ENCODE measurements at places on chromosomes 16 and 17.

DNA sequence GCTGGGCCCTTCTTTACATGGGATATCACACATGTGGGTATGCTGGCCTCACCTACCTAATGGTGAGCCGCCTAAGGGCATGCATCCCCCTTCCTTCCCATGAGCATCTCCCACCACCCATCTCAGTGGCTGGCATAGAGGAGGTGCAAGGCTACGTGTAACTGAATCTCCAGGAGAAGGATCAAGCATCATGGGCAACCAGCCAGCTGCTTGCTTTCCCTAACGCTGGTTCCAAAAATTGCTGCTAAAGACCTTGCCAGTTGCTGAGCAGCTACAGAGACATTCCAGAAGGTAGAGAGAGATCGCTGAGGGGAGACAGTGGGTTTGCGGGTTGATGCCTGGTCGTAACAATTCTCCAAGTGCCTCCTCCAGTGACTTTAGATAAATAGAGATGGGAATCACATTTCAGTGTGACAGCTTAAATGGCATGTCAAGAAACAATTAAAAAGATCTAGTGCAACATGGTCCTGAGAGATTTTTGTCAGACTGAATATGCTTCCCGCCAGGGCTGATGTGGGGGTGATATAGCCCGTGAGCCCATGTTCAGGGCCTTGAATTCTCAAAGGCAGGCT, 378.4 kb upstream of the CDH5 start:
- no peak for DNase-seq

DNA sequence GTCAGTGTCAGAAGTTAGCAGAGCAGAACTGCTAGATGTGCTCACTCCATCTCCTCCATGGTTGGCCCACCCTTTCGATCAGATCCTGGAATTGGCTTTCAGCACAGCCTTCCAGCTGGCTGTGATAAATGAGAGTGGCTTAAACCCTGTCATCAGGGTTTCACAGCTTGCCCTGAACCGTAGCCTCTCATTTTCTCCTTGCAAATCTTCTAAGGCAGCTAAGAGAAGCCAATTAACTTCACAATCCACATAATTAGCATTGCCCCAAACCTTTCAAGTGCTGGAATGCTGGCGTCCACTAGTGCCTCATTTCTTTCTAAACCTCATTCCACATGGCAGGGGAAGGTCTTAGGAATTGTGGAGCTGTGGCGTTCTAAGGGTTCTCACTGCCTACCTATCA, 21.7 kb downstream of the MILR1 start:
- no peak for DNase-seq

DNA sequence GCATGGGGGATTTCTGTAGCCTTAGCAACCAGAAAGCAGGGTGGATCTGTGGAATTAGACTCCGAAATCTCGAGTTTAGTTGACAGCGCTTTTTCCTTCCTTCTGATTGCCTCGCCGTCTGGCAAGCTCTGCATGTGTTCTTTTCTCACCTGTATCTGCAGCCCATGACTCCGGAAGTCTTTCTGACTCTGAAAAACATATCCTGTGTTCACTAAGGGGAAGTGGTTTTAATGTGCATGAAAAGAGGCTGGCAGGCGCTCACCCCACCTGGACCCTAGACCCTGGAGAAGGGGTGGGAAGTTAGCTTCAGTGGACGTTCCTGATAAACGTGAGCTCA, 158.5 kb downstream of the RPTOR start:
- no peak for DNase-seq

GRCh38 chr16:1199347-1200013, 25.6 kb downstream of the TPSG1 start:
- DNase-seq = no peak

GRCh38 chr17:65523853-65524664, 37.4 kb downstream of the AXIN2 start:
- no peak for DNase-seq

DNA sequence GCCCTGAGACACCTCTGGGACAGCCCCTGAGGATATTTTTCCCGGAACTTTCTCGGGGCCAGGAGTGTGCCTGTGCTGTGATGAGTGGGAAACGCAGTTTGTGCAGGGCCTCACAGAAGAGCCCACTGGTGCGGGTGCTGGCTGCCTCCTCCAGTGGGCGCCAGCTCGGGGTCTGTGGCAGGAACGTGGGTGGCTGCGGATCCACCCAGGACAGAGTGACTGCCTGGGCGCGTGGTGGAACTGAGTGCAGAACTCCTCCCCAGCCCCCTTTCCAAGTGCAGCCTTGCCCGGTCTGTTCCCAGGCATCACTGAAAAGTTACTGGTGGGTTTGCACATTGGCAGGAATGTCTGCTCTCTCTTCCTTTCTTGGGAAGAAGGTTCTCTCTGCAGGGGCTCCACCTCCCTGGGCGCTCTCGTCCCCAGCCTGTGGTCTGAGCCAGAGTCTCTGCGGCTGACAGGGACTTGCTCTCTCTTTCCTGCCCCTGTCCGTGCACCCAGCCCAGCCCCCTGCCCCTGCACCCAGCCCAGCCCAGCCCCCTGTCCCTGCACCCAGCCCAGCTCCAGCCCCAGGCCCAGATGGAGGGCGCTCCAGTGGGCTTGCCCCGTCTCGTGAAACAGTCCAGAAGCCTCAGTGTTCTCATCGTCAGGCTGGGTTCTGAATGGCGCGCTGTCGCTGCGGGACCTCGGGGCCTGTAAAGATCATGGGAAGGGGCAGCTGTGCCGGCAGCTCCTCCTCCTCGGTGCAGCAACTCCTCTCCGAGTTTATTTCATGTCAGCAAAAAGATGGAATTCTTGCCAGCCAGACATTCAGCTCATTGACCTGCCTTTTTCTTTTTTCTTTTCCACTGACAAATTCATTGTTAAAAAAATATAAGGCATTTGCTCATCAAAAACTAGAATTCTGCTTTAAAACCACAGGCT, 117.5 kb downstream of the BANP start:
- no peak for DNase-seq

DNA sequence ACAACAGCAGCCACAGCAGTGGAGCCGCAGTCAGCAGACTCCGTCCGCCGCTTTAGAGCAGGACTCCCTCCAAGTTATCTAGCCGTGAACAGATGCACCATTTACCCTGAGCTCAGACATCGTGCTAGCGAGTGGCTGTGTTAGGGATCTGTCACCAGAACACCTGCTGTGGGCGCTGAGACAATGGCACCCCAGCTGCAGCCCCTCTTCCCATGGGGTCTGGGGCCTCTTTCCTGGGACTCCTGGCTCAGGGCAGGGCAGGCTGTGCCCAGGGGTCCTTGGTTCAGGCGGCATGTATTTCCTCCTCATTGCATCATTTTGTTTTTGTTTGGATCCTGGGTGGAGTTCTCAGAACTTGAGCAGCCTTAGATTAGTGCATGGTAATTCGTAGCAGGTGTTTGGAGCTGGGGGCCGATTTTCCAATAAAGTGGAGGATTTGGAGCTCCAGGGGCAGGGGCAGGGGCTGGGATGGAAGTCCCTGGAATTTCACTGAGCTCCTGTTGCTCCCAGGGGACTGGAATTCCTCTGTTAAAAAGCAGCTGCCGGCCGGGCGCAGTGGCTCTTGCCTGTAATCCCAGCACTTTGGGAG, 23.4 kb downstream of the NMRAL1 start:
- no peak for DNase-seq

DNA sequence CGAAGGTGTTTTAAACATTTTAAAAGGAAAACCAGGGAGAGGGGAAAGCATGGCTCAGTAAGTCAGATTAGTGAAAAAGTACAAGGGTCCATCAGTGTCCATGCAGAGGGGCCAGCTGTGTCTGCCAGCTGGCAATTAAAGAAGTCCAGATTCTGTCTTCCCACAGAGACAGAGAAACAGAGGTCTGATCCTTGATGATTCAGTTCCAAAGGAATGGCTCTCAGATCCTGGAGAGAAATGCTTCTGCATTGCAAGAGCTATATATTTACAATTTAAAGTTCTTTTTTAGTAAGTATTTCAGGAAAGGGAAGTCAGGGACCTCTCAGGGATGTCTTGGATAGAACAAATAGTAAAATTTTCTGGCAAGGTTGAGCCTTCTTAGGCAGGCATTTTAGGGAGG, 56.2 kb downstream of the HSD17B2 start:
- no peak for DNase-seq

DNA sequence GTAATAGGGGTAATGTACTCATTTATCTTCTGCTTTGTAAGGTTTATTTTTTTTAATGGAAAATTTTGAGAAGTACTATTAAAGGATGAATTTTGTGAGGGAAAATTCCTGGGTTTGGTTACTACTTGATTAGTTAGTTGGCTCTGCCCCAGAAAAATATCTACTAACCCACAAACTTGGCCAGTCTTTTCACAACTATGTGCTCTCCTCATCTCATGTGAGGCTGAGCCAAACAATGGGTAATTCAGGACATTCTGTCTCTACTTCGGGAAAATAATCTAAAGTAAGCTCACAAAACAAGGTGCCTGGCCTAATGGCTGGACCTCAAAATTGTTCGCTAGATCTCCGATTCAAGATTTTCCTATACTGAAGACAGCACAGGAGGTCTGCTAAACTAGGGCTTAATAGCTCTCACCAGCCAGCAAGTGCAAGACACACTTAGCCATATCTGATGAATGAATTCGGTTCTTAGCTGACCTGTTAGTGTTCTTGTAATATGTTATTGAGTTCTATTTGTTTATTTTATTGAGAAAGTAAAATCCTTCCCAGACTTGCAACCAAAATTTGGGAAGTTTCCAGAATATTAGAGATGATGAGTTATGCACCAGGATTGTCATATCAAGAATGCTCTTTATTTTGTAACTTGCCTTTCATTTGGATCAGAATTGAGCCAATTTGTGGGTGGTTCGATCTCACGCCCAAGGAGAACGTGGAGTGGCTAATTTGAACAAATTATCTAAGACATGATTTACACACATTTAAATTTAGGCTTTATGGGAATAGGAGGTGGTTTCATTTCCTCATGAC, 5.7 kb downstream of the KCNJ16 start:
- DNase-seq = no peak

DNA sequence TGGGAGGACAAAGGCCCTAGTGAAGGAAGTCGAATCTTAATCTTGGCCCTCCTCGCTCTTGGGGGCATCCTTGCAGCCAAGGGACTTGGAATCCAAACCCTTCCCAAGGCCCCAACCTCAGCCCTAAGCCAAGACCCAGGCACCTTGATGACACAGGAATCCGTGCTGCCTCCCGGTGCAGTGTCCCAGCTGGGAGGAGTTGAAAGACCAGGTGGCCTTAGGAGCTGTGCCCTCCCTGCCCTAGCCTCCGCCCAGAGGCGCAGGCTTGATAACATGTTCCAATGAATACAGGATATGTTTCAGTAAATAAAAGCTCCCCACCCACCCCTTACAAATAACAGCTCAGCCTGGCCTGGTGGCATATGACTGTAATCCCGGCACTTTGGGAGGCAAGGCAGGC, at the start of gene CHST5:
TSS of gene CHST5 (minus strand) at position 208 of the 400 bp plus-strand sequence. CDS start 5,724 bp downstream, outside the sequence.
- DNase-seq = no peak

GRCh38 chr17:3986270-3986938, 22.2 kb upstream of the ATP2A3 start:
- no peak for DNase-seq

GRCh38 chr16:11632455-11632939, 35.8 kb upstream of the SNN start:
- DNase-seq = no peak

DNA sequence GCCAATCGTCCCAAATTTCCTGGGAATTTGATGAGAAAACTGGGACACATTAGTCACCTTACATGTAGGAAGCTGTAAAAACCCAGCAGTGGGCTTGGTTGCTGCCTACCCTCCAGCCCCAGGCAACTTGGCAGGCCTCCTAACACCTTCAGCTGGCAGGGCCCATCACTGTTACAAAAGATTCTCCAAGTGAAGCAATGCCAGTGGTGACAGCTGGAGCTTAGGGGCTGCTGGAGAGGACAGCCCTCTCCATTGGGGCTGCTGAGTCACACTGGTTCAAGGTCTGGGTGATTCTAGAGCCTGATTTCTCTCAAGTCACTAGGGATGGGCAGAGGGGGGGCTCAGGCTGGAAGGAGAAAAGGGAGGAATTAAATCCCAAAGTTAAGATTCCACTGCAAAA, 180.6 kb downstream of the COPRS start:
- no peak for DNase-seq

- DNase-seq = no peak
Observed at GRCh38 chr17:45374501-45374900, 57.7 kb upstream of the MAP3K14 start.

DNA sequence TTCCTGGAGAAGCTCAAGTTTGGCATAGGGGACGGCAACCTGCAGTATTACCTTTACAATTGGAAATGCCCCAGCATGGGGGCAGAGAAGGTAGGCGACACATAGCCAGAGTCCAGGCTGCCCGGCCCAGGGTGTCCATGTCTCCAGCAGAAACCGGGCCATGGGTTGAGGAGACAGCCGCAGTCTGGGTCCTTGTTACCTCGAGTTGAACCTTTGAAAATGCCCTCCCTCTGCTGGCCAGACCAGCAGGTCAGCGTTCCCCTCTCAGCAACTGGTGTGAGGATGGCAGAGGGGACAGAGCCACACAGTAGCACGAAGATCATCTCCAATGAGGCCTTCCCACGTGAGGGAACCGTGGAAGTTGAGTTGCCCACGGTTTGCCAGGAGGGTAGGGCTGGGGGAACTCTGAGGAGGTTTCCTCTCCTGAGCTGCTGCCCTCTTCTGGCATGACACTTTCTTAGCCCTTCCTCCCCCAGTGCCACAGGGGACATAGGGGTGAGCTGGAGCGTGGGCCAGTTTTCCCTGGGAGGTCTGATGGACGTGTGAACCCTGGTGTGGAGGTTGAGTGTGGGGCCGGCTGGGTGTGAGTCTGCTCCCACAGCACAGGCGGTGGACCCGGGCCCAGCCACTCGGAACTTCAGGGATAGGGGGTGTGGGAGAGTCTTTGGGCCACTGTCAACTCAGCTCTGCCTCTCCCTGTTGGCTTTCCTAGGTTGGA, 27.2 kb downstream of the PLCD3 start:
- DNase-seq = no peak

DNA sequence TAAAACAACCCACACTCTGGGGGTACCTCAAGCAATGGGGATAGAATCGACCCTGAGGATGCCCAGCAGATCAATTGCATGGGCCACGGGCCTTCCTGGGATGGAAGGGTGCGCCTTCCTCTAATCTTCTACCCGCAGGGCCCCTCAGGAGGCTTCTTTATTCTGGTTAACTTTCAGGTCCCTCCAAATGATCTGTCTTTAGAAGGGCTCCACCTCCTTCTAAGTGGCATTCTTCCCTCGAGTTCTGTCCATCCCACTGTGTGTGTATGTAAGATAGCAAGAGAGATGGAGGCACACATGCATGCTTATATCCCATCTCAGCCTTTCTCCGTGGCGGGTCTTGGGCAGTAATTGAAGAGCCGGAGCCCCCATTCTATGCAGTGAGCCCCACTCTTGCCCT, 125.7 kb downstream of the MRM1 start:
- DNase-seq = no peak

DNA sequence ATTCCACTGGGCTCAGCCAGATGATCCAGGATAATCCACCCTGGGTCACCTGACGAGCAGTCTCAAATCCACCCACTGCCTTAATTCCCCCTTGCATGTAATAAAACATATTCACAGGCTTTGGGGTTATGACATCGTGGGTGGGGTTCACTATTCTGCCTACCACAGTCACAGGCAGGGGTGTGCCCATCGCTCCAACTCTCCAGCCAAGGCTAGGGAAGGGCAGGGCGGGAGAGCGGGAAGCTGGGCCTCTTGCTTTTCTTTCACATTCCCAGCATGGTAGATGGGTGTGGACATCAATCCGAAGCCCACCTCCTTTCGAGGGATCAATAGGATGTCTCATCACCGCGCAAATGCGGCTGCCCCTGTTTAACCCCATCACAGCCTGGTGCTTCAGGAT, 12.7 kb upstream of the CD300LD start:
- DNase-seq = no peak
